Stimulated activated CD8-positive, alpha-beta memory T cell treated with anti-CD3 and anti-CD28 coated beads, Interleukin-4, amount 100 ng/mL, for 24 hours (primary cell): ENCODE measurements at places on chromosomes 5 and 9.

GRCh38 chr5:93433422-93433821 is 147.6 kb downstream of the NR2F1-AS1 start:
- DNase-seq, result no peak

DNA sequence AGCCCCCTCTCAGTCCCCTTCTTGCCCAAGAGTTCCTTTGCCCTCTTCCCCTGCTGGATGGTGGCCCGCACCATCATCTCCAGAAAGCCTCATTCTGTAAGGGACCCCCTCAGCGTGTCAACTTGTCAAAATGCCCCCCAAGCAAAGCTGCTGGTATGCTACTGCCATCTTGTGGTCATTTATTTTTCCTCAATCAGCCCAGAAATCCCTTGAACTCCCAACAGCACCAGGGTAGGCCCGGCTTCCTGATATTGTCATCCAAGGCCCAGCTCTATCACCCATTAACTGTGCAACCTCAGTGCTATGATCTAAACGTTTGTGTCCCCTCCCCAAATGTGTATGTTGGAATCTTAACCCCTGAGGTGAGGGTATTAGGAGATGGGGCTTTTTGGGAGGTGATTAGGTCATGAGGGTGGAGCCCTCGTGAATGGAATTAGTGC is 53.2 kb upstream of the FBXW11 start:
- DNase-seq, result no peak

DNA sequence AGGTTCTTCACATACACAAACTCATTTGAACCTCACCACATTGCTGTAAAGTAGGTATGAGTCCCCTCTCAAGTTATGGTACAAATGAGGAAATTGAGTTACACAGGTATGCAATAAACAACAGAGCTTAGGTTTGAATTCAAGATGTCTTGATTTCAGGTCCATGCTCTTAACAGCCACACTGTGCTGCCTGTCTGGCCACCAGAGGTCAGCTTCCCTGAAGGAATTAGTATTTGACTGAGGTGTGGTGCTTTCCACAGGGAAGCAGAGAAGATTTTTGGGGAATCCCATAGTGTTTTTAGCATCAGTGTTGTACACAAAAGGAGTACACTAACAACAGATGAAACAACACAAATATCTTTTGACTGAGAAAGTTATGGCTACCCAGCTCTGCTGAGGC is 94.4 kb upstream of the ITGA1 start:
- no peak for DNase-seq

GRCh38 chr9:74044844-74045243 is 452.3 kb upstream of the RORB start:
- no peak for DNase-seq

- no peak for DNase-seq
Measured at GRCh38 chr9:2780326-2780725, 63.0 kb downstream of the KCNV2 start.

DNA sequence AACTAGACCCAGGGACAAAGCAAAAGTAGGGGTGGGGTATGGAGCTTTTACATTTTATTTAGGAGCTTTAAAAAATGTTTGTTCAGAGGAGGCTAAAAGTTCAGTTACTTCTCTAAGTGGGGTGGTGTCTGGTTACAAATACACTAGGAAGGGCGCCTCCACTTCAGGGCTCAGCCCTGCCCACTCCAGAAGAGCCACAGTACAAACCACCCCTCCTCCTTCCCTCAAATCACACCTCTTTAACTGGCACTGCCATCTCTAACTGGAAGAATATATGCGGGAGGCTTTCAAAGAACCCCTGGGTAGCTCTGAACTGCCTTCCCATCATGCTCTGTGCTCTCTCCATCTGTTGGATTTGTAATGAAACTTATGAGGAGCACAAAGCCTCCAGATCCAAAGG is 98.8 kb upstream of the NFIB start:
- no peak for DNase-seq

DNA sequence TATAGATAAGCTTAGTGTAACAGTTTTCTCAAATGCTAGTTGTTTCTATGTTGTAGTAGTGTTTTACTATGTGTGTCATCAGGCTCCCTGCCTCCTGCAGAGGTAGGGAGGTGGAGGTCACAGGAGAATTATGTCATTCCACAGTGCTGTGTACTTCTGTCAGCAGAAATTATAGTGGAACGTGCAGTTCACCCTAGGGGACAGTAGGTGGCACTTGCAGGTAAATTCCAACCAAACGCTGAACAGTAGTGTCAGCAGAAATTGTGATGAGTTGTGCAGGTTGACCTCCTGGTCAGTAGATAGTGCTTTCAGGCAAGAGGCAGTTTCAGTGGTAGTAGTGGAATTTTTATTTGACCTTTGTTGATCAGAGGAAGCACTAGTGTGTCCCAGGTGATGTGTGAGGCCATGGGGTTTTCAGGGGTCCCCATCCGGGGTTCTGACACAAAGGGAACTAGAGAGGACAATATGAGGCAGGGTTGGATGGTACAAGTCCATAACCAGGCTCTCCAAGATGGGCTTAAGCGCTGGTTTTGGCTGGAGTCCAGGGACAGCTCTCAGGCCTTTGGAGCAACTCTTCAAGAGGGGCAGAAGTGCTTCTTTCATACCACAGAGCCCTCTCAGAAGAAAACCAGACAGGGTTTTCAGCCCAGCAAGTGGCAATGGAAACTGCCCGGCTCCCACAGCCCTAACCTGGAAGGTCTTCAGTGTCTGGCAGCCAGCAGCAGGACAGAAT is 402.9 kb downstream of the CYLC2 start:
- DNase-seq, result no peak
